ENCODE measurements at places on chromosomes 11 and 22.

DNA sequence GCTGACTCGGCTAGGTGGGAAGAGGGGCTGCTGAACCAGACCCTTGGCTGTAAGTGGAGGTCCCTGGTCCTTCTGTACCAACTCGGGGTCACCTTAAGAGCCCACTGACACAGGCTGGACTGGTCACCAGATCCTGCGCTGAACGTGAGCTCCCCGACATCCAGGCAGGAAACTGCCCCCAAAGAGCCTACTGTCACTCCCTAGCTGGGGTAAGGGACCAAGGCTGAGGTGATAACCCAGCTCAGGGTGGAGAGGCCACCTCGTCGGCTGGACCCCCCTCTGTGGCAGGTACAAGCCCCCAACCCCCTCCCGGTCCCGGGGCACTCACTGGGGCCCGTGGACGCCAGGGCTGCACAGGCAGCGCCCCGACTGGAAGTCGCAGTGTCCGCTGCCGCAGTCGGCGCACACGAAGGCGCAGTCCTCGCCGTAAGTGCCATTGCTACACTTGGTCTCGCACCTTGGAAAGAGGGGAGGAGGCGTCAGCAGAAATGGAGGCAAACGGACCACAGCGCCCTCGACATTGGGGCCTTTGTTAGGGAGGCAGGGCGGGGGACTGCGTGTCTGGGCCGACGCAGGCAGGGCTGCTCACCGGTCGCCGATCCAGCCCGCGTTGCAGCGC lies 7.4 kb downstream of the SCARF2 start:
- no peak overlapping the region for H3K27ac ChIP-seq
- DNase-seq: no peak
- H3K4me1 ChIP-seq: peaks cover 10% of the 10 kb centered on the region
- peak overlapping the region; percentile 47 for H3K4me3 ChIP-seq
- H3K36me3 ChIP-seq: no peaks in the 10 kb centered on the region
- peaks cover 3% of the 10 kb centered on the region for H3K27me3 ChIP-seq

GRCh38 chr11:19393941-19394340 lies 153.2 kb upstream of the E2F8 start:
- H3K4me3 ChIP-seq: no peak overlapping the region
- H3K36me3 ChIP-seq: no peaks in the 10 kb centered on the region
- no peak for DNase-seq
- H3K27ac ChIP-seq: no peak overlapping the region
- H3K4me1 ChIP-seq: peaks cover 16% of the 10 kb centered on the region

- no peak for DNase-seq
- H3K27ac ChIP-seq: no peak overlapping the region
- no peaks in the 10 kb centered on the region for H3K27me3 ChIP-seq
- no peaks in the 10 kb centered on the region for H3K4me1 ChIP-seq
- H3K4me3 ChIP-seq: no peak overlapping the region
These were observed 207.3 kb downstream of the METTL15 start for GRCh38 chr11:28315440-28315839.

- no peak overlapping the region for H3K4me3 ChIP-seq
- H3K27ac ChIP-seq: no peak overlapping the region
- H3K4me1 ChIP-seq: no peaks in the 10 kb centered on the region
- DNase-seq: no peak
- no peaks in the 10 kb centered on the region for H3K36me3 ChIP-seq
These were observed 1.9 kb downstream of the CRYBB1 start for GRCh38 chr22:26615830-26616435.

DNA sequence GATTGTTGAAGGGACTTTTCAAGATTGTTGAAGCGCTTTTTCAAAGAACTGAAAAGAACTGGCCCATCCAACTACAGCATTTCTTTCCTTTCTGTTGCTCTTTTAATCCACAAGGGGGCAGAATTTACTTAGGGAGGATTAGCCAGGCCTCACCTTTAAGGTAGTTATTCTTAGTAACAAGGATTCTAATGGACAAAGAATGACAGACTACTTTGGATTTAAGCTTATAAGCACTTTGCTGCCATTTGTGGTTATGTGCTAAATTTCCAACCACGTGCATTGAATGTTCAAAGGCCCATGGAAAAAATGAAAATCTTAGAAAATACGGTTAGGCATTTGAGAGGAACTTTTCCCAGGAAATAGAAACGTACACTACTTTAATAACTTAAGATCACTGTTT lies 49.5 kb upstream of the HSPA8 start:
- peaks cover 13% of the 10 kb centered on the region for H3K4me1 ChIP-seq
- H3K4me3 ChIP-seq: no peak overlapping the region
- no peaks in the 10 kb centered on the region for H3K36me3 ChIP-seq
- peak; percentile 64 for DNase-seq

- H3K27me3 ChIP-seq: no peaks in the 10 kb centered on the region
- no peak for DNase-seq
- H3K27ac ChIP-seq: no peak overlapping the region
- H3K4me1 ChIP-seq: 0 out of 2 replicates have a peak, but pooled peaks cover 8% of the 10 kb centered on the region
These were observed 5.8 kb upstream of the PPP6R3 start for GRCh38 chr11:68454767-68455166.

DNA sequence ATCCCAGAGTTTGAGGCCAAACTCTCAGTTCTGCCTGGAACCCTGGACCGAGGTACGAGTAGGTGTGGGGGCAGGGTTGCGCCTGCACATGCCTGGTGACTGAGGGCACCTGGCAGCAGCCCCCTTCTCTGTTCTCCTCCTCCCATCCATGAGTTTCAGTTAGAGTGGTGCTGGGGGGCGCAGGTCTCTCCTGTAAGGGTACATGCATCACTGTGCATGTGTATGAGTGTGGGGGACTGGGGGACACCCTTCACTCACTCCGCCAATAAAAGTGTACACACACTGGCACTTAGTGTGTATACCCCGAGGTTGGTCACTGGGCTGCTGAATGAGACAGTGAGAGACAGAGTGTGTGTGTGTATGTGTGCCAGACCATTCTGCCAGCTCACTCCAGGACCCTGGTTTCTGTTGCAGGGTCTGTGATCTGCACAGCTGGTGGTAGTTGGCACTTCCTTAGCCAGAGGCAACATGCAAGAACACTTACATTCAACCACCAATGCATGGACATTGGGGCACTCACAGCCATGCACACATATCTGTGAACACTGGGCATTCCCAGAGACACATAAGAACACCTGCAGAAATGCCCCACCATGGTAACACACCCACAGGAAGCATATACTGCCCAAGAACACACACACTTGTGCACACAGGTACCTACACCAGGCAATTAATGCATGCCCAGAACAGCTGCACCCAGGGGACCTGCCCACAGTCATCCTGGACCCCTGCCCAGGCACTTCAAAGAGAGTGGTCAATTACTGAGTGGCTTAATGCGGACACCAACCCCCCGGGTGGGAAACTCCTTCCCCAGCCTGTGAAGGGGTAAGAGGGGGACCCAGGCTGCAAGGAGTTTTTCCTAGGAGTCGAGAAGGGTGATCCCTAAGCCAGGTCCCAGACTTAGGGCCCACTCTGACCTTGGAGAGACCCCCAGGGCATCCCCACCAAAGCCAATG lies 1.2 kb upstream of the NRXN2 start:
- H3K4me1 ChIP-seq: peaks cover 24% of the 10 kb centered on the region
- peaks cover 5% of the 10 kb centered on the region for H3K27me3 ChIP-seq
- no peak overlapping the region for H3K27ac ChIP-seq
- H3K4me3 ChIP-seq: no peak overlapping the region
- H3K36me3 ChIP-seq: no peaks in the 10 kb centered on the region

DNA sequence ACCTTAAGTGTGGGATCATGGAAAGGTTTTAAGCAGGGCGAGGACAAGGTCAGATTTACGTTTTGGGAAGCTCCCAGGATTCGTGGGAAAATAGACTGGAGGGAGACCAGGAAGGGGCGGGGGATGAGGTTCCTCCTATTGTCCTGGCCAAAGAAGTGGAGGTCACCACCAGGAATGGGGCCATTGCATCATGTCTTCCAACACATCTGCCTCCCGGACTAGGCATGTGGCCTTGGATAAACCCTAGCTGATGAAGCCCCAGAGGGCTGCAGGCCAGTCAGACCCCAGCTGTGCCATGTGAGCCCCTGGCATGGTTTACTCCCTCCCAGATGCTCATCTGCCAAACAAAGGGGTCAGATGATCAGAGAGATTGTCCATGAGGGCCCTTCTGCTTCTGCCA lies 11.5 kb upstream of the YWHAH start:
- H3K27me3 ChIP-seq: no peaks in the 10 kb centered on the region
- no peaks in the 10 kb centered on the region for H3K36me3 ChIP-seq
- DNase-seq: no peak
- H3K4me3 ChIP-seq: no peak overlapping the region

DNA sequence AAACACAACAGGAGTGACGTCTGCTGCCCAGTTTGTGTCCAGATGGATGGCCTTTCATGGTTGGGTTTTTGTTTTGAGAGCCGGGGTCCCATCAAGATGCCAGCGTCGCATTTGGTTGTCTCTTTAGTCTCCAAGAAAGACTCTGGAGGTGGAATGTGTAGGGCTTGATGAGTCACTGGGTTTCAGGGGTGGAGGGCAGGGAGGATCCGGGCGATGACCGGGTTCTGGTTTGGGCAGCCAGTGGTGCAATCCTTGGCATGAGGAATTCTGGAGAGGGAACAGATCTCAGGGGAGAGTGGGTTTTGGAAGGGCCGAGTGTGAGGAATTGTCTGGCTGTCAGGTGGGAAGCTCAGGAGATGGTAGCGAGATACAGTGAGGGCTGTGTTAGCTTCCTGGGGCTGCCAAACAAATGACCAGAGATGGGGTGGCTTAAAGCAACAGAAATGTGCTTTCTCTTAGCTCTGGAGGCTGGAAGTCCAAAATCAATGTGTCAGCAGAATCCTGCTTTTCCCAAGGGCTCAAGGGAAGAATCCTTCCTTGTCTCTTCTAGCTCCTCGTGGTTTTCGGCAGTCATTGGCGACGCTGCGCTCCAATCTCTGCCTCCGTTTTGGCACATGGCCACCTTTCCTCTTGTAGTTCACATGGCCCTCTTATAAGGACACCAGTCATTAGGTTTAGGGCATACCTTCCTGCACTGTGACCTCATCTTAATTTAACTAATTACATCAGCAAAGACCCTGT lies 26.4 kb upstream of the PPFIA1 start:
- no peaks in the 10 kb centered on the region for H3K27me3 ChIP-seq
- DNase-seq: no peak
- no peak overlapping the region for H3K4me3 ChIP-seq
- peak overlapping the region; percentile 97 for H3K27ac ChIP-seq
- H3K4me1 ChIP-seq: peaks cover 51% of the 10 kb centered on the region

DNA sequence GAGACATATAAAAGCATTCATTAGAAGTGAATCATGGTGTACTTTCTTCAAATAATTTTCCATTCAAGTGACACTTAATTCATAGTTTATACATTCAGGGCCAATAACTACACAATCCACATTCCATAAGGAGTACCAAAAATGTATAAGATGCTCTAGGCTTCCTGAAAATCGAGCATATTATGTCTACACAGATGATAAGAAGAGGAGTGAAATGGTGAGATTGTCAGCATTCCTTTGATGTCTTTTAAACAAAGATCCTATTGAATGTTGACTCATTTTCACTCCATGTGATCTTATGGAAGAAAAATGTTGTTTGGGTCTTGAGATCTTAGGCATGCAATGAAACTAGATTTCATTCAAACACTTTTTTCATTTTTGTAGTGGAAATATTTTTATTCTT lies 843.2 kb downstream of the KCNA4 start:
- DNase-seq: no peak
- no peaks in the 10 kb centered on the region for H3K36me3 ChIP-seq
- no peak overlapping the region for H3K27ac ChIP-seq

DNA sequence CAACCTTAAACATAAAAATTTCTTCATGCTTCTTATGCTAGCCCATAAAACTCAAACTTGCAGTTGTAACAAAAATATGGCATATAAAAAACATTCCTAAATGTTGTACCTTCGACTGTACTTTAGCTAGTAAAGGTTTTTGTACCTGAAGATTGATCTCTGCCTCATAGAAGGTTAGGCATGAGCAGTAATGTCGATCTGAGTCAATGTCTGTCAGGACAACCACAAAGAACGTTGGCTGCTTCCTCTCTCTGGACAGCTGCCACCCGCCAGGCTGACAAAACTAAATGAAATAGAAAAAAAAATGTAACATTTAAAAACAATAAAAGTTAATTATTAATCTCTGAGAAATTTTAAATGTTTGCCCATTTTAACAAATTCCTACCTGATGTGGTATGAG lies 251.3 kb downstream of the SBF2 start:
- H3K4me3 ChIP-seq: no peak overlapping the region
- DNase-seq: no peak
- no peaks in the 10 kb centered on the region for H3K27me3 ChIP-seq

- H3K36me3 ChIP-seq: no peaks in the 10 kb centered on the region
- H3K4me3 ChIP-seq: no peak overlapping the region
- 0 out of 2 replicates have a peak, but pooled peaks cover 5% of the 10 kb centered on the region for H3K4me1 ChIP-seq
- no peaks in the 10 kb centered on the region for H3K27me3 ChIP-seq
- no peak for DNase-seq
These were observed 12.4 kb downstream of the ACO2 start for GRCh38 chr22:41481131-41481830.

- H3K27ac ChIP-seq: no peak overlapping the region
- H3K4me1 ChIP-seq: no peaks in the 10 kb centered on the region
- no peaks in the 10 kb centered on the region for H3K36me3 ChIP-seq
- H3K27me3 ChIP-seq: no peaks in the 10 kb centered on the region
- no peak overlapping the region for H3K4me3 ChIP-seq
- DNase-seq: no peak
These were observed 195.0 kb downstream of the KIF18A start for GRCh38 chr11:27912916-27913315.

GRCh38 chr11:2657697-2658284 lies 42.0 kb downstream of the KCNQ1OT1 start:
- no peaks in the 10 kb centered on the region for H3K4me1 ChIP-seq
- no peaks in the 10 kb centered on the region for H3K27me3 ChIP-seq
- no peak overlapping the region for H3K27ac ChIP-seq
- no peaks in the 10 kb centered on the region for H3K36me3 ChIP-seq
- H3K4me3 ChIP-seq: no peak overlapping the region
- DNase-seq: no peak

DNA sequence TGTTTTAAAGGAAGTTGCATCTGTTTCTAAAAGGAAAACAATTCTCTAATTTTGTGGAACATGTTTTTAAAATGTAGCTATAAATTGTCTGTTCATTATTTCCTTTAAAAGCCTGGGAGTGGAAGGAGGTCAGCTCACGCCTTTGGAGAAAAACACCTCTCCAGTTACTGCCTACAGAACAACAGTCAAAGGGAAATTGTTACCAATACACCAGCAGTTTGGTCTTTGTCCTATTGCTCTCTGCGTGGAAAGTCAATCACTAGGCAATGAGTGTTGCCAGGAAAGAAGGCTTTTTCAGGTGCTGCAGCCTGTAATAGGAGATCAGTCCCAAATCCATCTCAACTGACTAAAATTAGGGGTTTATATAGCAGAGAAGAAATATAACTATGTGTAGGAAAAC lies 22.2 kb downstream of the SVIP start:
- no peaks in the 10 kb centered on the region for H3K27me3 ChIP-seq
- no peak overlapping the region for H3K4me3 ChIP-seq
- H3K36me3 ChIP-seq: no peaks in the 10 kb centered on the region
- no peak overlapping the region for H3K27ac ChIP-seq
- DNase-seq: no peak

DNA sequence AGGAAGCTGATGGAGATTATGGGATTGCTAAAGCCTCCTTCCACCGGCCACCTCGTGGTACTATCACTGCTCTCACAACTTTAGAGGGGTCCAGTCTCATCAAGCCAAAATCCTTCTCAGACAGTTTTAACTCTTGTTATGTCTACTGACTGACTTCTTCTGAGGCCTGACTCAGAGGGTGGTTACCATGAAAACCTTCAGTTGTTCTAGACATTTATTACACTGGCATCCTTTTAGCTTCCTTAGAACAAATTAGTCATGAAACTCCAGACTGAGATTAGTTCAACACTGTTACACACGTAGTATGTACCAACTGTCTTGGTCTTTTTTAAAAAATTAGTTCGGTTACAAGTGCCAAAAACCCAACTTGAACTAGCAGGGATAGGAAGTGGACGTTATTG lies 7.5 kb downstream of the DIXDC1 start:
- peaks cover 13% of the 10 kb centered on the region for H3K4me1 ChIP-seq
- H3K36me3 ChIP-seq: no peaks in the 10 kb centered on the region
- DNase-seq: no peak
- H3K27ac ChIP-seq: peak overlapping the region; percentile 57
- no peak overlapping the region for H3K4me3 ChIP-seq

All from Caco-2 (cell line).